Nephron progenitor cell (in vitro differentiated cells): ENCODE measurements at places on chromosomes 7 and 10.

- DNase-seq, result peak; percentile 6
These were observed 62.6 kb downstream of the RASGEF1A start for GRCh38 chr10:43204042-43204942.

DNA sequence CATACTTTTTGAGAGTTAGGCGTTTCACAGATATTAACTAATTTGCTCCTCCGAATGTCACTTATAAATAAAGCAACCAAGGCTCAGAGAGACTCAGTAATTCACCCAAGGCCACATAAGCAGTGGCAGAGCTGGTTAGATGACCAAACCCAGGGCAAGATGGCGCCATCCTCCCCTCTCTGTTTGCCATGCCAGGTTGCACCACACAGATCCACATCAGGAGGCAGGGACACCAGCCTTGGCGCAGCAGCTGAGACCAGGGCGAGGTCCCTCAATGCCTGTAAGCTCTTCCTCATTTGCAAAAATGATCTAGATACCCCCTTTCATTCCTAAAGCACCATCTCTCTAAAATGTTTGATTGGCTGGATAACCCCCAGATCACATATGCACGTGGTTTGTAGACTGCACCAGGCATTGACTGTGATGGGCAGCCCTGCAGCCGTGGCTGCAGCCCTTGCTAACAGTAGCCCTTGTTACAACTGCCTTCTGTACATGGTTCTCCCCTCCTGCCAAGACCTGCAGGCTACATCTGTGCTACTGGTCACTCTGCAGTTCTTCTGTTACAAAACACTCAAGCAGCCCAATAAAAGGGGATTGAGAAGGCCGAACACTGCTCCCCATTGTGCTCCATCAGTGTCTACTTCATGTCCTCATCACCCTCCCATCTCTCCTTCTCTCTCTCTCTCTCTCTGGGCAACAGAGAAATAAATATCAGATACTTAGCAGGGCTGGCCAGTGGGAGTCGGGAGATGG, 298.6 kb downstream of the PRPF18 start:
- DNase-seq, result no peak

- DNase-seq, result no peak
These were observed 11.6 kb upstream of the IMPDH1 start for GRCh38 chr7:128421384-128421783.

DNA sequence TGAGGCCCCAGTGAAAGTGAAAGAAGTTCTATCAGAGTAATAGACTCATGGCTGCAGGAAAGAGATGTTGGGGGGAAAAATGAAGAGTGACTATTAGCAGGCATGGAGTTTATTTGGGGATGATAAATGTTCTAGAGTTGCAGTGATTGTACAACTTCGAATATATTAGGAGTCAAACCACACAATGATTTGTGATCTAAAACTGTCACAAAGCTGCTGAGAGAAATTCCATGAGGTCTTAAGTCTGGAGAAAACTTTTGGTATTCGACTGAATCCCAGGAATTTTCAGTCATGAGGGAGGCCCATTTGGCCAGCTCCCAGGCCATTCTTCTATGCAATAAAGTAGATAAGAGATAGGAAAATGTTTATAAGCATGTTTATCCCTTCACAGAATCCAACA, 55.9 kb upstream of the UNC5B start:
- no peak for DNase-seq

DNA sequence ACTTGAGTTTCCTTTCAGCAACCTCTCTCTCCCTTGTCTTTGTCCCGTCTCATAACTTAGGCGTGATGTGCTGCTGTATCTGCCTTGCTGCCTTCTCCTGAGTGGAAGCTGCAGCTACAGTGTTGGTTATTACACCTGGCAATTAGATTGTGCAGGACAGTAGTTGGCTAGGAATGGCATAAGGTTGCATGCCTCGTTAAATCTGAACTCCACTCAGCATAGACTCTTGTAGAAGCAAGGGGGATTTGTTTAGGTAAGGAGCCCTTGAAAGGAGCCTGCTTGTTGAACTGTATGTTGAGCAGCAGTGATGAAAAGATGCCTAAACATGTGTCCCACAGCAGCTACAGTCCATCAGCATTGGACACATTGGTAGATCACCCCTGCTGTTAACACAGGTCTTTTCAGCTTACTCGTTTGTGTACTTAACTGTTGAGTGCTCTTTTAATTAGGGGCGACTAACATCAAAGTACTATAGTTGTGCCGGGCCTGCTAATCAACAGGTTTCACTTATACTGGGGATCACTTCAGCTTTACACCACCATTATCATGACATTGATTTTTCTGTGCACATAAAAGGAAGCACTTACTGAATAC, 225.0 kb downstream of the AUTS2 start:
- DNase-seq, result no peak

DNA sequence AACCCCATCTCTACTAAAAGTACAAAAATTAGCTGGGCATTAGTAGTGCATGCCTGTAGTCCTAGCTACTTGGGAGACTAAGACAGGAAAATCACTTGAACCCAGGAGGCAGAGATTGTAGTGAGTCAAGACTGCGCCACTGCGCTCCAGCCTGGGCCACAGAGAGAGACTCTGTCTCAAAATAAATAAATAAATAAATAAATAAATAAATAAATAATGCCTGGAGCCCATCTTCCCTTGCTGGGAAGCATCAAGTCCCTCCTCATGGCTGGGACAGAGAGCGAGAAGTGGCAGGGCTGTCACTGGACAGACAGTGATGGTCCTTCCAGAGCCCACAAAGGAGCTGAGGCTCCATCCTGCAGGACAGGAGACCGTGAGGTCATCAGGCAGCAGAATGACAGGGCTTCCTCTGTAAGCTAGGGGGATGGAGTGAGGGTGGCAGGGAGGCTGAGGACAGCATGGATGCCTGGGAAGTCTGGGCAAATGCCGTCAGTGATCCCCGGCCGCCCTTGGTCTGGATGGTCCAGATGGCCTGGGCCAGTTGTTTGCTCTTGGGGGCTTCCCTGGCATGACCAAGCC, 36.4 kb upstream of the ELN start:
- DNase-seq, result no peak

DNA sequence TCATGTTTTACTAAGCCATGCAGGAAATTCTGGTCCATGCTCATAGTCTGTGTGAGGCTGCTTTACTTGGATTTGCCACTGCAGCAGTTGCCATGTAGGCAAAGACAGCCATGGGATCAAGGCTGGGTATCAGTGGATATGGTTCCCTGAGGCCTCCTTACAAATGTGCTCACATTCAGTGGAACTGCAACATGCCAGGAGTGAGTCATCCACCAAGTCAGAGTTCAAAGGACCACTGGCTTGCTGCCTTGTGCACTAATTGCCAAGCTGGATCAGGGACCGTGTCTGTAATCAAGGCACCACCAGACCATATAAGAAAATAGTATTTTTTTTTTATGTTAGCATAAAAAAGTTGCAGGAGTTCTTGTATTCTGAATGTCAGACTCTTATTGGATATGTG, 101.0 kb downstream of the CDCA7L start:
- no peak for DNase-seq

DNA sequence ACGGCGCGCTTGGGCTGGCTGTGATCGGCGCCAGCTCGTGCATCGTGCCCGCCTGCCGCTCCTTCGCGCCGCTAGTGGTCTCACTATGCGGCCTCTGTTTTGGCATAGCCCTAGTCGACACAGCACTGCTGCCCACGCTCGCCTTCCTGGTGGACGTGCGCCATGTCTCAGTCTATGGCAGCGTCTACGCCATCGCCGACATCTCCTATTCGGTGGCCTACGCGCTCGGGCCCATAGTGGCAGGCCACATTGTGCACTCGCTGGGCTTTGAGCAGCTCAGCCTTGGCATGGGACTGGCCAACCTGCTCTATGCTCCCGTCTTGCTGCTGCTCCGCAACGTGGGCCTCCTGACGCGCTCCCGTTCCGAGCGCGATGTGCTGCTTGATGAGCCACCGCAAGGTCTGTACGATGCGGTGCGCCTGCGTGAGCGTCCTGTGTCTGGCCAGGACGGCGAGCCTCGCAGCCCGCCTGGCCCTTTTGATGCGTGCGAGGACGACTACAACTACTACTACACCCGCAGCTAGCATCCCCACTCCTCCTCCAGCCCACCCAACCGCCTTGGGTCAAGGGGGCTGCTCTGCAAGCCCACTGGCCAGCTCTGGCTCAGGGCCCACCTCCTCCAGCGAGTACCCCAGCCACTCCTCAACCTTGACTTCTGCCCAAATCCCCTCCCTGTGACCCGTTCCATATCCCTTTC, 1.9 kb downstream of the SLC18A3 start:
- DNase-seq, result no peak

DNA sequence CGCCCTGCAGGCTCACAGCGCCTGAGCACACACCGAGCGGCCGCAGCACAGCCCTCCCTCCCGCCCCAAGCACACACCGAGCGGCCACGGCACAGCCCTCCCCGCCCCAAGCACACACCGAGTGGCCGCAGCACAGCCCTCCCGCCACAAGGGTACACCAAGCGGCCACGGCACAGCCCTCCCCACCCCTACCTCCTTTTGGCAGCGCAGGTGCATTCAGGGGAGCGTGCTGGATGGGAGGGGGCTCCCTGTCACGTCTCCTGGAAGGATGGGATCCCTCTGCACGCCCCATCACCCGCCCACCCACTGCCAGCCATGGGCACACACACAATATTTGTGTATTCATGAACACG, 482.6 kb downstream of the DNAJB6 start:
- no peak for DNase-seq

DNA sequence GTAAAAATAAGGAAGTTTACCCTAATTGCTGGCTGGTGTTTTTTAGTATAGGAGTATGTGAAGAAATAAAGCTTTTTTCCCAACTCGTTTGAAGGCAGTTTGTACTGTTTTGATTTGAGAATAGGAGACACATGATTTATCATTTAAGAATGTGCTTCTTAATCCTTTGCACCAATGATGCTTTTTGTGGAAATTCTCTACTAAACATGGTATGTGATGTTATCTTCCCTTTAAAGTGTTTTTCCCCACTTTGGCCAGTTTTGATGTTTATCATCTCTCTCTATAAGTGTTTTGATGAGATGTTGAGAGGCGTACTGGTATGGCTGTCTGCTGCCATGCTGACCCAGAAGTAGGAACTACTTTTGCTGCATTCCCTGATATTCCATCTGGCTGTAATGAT, 85.1 kb downstream of the SUGCT start:
- no peak for DNase-seq

GRCh38 chr10:117980755-117981702, 65.7 kb downstream of the RAB11FIP2 start:
- DNase-seq, result no peak

GRCh38 chr7:129279757-129280156, 54.9 kb downstream of the AHCYL2 start:
- DNase-seq, result no peak

DNA sequence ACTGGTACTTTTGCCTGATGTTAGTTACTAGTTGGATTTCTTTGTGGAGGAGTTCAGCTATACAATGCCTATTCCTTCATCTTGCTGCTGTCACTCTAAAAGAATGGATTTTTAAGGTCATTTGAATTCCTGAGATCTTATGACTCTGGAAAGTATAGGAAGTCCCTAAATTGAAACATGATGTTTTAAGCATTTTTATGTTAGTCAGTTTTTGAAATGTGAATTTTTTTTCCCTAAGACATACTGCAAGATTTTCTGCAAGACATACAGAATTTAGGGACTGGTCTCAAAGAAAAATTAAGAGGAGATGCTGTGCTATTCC, 355.8 kb downstream of the SUGCT start:
- DNase-seq, result no peak

- peak; percentile 11 for DNase-seq
These were observed 93.8 kb downstream of the PRTFDC1 start for GRCh38 chr10:24858288-24859270.

DNA sequence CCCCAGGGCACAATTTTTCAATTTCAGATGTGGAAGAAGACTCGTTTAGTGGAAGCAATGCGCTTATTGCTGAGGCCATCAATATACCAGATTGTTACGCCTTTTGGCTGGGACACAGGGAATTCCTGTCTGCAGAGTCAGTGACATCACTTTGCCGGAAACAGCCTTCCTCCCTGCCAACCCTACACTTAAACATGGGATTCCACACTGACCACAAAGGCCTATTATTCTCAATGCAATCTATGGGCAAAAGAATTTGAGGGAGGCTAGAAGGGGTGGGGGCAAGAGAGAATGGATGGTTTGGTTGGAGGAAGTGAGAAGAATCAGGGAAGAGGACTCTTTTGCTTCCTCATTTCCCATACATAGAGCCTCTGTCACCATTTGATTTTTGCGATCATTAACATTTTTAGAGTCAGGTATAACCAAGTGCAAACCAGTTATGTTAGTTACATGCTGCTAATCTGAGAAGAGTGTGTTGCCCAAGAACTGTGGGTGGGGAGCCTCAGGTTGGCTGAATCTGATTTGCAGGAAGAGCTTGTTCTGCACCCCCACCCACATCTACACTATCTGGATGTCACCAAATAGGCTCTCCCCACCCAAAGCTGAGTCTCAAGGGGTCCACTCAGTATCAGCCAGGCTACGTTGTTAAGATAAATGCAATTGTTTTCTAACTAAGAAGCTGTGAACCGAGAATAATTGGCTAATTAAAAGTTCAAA, 58.2 kb downstream of the ENTPD1 start:
- no peak for DNase-seq

GRCh38 chr7:6489612-6490011, 41.9 kb upstream of the DAGLB start:
- no peak for DNase-seq

DNA sequence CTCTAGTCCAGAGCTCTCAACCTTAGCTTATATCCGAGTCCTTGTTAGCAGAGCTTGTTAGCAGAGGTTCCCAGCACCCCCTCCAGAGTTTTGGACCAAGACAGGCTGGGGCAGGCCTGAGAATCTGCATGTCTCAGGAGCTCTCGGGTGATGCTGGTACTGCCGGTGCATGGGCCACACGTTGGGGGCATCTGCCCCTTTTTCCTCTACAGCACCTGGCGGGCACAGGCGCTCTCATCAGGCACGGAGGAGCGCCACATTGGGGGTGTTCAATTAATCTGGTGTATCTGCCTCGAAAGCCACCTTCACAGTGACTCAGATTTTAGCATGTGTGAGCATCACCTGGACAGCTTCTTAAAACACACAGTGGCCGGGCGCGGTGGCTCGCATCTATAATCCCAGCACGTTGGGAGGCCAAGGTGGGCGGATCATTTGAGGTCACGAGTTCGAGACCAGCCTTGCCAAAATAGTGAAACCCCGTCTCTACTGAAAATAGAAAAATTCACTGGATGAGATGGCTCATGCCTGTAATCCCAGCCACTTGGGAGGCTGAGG, 117.7 kb downstream of the ELFN1 start:
- no peak for DNase-seq

GRCh38 chr10:81875467-81876252, 666 bp downstream of the NRG3 start:
- peak; percentile 23 for DNase-seq

DNA sequence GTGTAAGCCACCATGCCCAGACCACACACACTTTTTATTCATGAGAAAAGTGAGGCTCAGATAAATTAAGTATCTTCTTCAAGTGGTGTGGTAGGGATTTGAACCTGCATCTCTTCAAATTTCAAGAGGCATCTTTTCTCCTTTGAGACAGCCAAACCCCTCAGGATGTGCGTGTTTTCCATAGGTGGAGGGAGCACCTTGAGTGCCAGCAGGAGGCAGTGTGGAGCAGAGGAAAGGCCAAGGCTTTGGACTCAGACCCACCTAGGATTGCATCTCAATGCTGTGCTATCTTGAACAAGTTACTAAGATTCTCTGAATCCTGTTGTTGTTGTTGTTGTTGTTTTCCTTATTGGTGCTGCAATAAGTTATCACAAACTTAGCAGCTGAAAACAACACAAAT, 40.2 kb upstream of the MYL10 start:
- DNase-seq, result no peak

- peak; percentile 54 for DNase-seq
These were observed 229.4 kb downstream of the LRMDA start for GRCh38 chr10:75660823-75661222.
